Fibroblast of skin of left biceps (primary cell): ENCODE measurements at places on chromosomes 12 and 14.

DNA sequence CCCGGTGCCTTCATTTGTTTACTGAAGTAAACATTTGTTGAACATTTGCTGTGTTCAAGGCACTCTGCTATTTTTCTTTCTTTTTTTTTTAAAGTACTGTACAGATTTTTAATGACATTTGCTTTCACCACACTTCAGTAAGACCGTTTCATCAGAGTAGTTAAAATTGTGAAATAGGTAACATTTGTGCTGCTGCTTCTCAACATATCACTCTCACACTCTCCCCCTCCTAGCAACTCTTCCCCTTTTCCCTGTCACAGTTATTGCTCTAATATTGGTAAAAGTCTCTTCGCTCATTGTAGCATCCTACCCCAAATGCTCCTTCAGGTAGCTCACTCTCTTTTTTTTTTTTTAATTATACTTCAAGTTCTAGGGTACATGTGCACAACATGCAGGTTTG, 49.6 kb downstream of the SRGAP1 start:
- DNase-seq, result no peak

- DNase-seq, result no peak
Observed at GRCh38 chr12:49866859-49867569, 24.1 kb upstream of the BCDIN3D start.

GRCh38 chr12:77940011-77940423, 109.3 kb downstream of the NAV3 start:
- peak; percentile 77 for DNase-seq

DNA sequence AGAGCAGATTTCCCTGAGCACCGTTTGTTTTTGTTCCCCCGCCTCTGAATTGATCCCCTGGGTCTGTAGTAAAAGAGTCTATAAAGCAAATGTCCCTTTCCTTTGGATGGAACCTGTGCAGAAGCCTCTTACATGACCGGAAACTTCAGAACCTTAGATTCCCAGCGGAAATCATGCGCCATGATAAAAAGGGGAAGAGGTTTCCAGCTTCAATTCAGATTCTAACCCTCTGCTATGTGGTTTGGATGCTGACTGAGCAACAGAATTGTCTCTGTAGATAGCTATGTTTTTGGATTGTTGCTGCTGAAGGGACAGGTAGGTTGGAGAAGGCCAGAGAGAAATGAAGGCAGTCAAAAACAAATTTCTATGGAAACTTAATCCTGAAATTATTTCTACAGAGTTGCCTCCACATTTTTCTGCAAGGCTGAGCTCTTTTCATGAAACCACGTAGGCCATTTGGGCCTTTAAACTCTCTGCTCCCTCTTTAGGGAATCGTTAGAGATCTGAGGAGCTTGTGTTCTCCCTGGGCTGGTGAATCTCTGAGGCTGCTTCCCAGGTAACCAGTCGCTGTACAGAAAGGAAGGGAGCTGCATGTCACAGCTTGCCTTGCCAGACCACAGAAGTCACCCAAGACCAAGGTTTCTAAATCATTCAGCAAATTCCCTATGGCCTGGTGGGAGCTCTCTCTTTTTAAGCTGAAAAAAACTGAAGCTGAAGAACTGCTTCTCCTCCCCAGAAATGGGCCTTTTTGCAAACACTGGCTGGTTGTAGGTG, 28.7 kb upstream of the OR10P1 start:
- no peak for DNase-seq

DNA sequence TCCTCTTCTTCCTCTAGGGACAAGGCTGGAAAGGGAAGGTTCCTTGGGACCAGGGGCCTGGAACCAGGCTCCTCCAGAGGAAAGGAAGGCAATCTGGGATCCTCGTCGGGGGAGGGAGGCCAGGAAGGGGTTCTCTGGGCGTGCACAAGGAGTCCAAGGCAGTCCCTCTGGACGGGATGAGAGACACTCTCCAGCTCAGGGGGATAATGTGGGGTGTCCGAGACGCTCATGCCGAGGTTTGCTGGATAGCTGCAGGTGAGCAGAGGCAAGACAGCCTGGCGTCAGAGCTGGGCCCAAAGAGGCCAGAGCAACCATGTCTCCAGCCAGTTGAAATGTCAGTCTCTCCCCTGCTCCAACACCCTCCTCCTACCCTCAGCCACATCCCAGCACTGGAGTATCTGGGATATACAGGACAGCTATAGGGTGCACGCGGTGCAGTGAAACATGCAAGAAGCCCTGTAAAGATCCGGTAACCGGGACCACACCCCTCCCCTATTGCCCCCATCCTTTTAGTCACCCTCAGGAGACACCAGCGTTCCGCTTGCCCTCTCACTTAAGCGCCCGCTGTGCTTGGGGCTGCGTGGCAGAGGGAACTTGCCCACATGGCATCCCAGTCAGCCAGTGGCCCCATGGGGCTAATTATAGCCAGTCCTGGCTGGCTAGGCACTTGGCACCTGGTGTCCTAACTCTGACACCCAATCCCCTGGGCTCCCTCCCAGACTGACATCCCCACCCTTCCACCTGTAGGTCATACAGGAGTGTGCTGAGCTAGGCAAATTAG, at the start of gene KLHL33:
Gene KLHL33 (minus strand): TSS at position 585 of the 781 bp plus-strand sequence. CDS start 355 bp downstream, at position 230.
- DNase-seq, result no peak

GRCh38 chr12:81998761-81999378, 239.7 kb upstream of the PPFIA2 start:
- DNase-seq, result peak; percentile 15

GRCh38 chr14:97350894-97351731, 553.9 kb downstream of the VRK1 start:
- DNase-seq, result no peak

DNA sequence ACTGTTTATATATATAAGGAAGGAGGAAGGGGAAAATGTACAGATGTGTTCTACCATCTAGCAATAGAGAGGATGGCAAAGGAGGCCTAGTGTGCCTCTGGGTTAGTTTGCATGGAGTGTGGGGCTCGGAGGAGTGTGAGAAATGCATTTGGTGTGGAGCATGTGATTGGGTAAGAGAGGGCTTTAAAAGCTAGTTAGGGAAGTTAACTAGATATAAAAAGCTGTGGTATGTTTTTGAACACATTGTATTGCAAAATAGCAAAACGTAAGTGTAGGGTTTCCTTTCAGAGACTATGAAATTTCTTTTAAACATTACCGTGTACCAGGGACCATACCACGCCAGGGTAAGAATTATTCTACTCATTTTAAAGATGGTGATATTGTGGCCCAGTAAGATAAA, 53.3 kb upstream of the STXBP6 start:
- DNase-seq, result no peak

- no peak for DNase-seq
Observed at GRCh38 chr12:59365133-59365532, 230.7 kb upstream of the SLC16A7 start.

DNA sequence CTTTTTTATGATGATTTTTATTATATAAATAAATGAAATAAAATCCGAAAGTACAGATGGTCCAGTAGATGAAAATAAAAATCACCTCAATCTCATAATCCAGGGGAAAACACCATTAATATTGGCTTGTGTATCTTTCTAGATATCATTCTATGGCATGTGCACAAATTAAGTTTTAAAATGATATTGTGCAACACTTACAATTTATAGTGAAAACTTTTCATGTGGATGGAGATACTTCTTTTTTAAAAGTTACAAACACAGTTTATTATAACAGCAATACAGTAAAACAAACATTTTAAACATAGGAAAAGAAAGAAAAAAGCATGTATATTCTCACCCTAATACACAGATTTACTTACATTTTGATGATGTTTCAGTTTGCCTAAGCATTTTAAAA, 98.9 kb upstream of the RMST start:
- DNase-seq, result no peak

- no peak for DNase-seq
Observed at GRCh38 chr12:77339610-77340009, 274.2 kb upstream of the E2F7 start.
